ENCODE measurements at places on chromosomes 1 and 21.
A peak's percentile ranks its signal among the peaks of the same experiment; 100 is the strongest.

DNA sequence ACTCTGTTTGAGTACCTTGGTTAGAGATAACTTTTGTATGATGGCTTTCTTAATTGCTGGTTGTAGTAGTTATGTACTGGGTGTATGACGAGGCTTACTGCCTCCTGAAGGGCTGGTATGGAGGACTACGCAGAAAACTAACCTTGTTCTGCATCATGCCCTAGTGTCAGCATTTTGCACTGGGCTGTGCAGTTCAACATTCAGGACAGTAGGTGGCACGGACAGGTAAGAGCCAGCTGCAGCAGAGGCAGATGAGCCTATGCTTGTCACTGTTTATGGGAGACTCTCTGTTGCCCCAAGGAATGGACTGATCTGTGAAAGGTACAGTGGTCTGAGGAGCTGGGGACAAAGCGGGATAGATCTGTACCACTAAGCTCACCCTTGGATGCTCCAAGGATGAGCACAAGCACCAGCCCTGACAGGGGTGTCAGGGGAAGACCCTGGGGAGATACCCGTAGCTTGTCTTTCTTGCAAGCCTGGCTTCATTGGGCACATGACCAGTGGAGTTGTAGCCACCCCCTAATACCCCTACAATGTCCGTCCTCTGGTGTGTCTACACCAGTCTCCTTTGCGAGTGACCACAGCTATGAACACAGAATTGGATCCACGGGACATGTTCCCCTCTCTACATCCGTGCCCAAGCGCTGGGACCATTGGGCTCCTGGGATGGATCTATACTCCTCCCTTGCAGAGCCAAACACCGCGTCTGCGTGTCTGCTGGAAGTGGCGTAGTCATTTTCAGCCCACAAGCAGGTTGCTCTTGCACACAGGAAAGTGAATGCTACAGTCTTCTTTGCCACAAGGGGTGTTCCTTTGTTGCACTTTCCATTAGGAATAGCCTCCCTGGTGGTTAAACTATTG, 51.1 kb upstream of the CFHR3 start:
- no peak overlapping the region for H3K4me3 ChIP-seq
- no peaks in the 10 kb centered on the region for H3K27me3 ChIP-seq
- DNase-seq: peak; percentile 73
- H3K27ac ChIP-seq: no peak overlapping the region
- no peaks in the 10 kb centered on the region for H3K4me1 ChIP-seq

GRCh38 chr1:241020851-241021697, 335.9 kb downstream of the RGS7 start:
- H3K4me1 ChIP-seq: no peaks in the 10 kb centered on the region
- no peak overlapping the region for H3K27ac ChIP-seq
- no peaks in the 10 kb centered on the region for H3K27me3 ChIP-seq

DNA sequence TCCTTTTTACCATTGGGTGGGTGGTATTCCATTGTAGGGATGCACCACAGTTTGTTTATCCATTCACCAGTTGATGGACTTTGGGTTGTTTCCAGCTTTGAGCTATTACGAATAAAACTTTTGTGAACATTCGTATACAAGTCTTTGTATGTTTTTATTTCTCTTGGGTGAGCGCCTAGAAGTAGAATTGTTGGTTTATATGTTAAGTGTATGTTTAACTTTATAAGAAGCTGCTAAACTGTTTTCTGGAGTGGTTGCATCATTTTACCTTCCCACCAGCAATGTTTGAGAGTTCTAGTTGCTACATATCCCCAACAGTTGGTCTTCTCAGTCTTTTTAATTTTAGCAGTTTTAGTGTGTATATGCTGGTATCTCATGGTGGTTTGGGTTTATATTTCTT, 132.5 kb downstream of the PEX14 start:
- no peak for DNase-seq
- H3K27ac ChIP-seq: no peak overlapping the region
- no peaks in the 10 kb centered on the region for H3K27me3 ChIP-seq
- H3K4me1 ChIP-seq: no peaks in the 10 kb centered on the region
- no peaks in the 10 kb centered on the region for H3K36me3 ChIP-seq
- no peak overlapping the region for H3K4me3 ChIP-seq

DNA sequence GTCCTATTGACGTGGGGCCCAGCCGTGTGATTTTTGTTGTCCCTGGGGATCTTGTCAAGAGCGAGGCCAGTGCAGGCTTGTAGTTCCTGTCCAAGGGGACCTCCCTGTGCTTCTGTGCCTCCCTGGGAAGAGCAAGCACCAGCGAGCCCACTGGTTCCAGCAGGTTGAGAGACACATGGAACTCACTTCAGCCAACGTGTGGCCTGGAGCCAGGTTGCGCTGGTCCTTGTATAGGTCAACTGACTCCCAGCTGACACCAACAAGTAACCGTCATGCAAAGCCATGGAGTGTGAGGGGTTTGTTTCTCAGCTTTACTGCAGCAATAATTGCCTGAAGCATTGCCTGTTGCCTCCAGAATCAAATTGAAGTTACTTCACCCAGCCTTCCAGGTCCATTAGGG, 63.0 kb downstream of the DISP3 start:
- H3K4me1 ChIP-seq: no peaks in the 10 kb centered on the region
- DNase-seq: no peak
- H3K4me3 ChIP-seq: no peak overlapping the region
- H3K27me3 ChIP-seq: no peaks in the 10 kb centered on the region
- H3K27ac ChIP-seq: no peak overlapping the region

DNA sequence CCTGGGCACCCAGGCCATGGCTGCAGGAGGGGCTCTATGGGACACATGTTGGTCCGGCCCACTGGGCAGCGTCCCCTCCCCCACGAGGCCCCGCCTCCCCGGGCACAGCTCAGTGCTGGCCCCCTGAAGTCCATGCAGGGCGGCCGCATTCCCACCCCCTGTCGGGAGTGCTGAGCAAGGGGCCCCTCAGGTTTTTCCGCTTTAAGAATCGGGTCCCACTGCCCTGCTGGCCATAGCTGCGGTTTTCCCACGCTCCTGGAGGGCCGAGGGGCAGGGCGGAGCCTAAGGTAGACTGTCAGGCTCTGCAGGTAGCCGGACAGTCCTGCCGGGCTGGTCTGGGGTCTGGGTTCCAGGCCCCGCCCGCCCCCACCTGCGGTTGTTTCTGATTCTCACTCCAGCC, 43.5 kb upstream of the CCDC27 start:
- no peak overlapping the region for H3K4me3 ChIP-seq
- DNase-seq: no peak
- no peaks in the 10 kb centered on the region for H3K36me3 ChIP-seq
- H3K27me3 ChIP-seq: peaks cover 51% of the 10 kb centered on the region
- no peaks in the 10 kb centered on the region for H3K4me1 ChIP-seq
- no peak overlapping the region for H3K27ac ChIP-seq

Data from stomach (tissue), 19 donors.